Smooth muscle cell of the pulmonary artery (primary cell): ENCODE measurements at places on chromosomes 16 and 17. TPM values are rescaled to one million over a fixed set of nuclear protein-coding genes. Genes with fewer than 3 reads are reported as not detected.

Gene MGAT5B
- 0.10 and 0.33 TPM in 2 replicates for total RNA-seq

Gene KRTAP4-12
- total RNA-seq = not detected in 2 replicates

Gene ABCA10
- total RNA-seq = 1.3 and 4.0 TPM in 2 replicates

Gene CRHR1
- not detected in 2 replicates for total RNA-seq

Gene ROGDI
- total RNA-seq = 9.2 and 9.5 TPM in 2 replicates

Gene GAST
- total RNA-seq = not detected in 2 replicates

Gene C16orf95
- total RNA-seq = 4.0 and 4.6 TPM in 2 replicates

Gene ABCA8
- 60.6 and 198 TPM in 2 replicates for total RNA-seq

Gene ACE
- total RNA-seq = 3.5 and 3.8 TPM in 2 replicates

Gene SLC2A4
- total RNA-seq = 0.10 and 0.13 TPM in 2 replicates

Gene DNAI2
- total RNA-seq = not detected in 2 replicates

Gene KRT40
- not detected in 2 replicates for total RNA-seq

Gene ZNF689
- 3.8 and 3.9 TPM in 2 replicates for total RNA-seq

Gene TRPV2
- 71.5 and 83.5 TPM in 2 replicates for total RNA-seq

Gene KRTAP4-7
- total RNA-seq = not detected in 2 replicates
